Adipose tissue (tissue), 3 donors: ENCODE measurements at places on chromosomes 2 and 18. TPM values are rescaled to one million over a fixed set of nuclear protein-coding genes. Genes with fewer than 3 reads are reported as not detected.

The TCF7L1 gene
- polyA plus RNA-seq, result 22.3 TPM

The COL3A1 gene
- polyA plus RNA-seq, result 65.6 TPM

The IL36B gene
- not detected for polyA plus RNA-seq

The IL1B gene
- 17.8 TPM for polyA plus RNA-seq
